NCI-H510A treated with DMSO at 0.1 percent for 48 hours (cell line): ENCODE measurements at places on chromosomes 4 and X.

DNA sequence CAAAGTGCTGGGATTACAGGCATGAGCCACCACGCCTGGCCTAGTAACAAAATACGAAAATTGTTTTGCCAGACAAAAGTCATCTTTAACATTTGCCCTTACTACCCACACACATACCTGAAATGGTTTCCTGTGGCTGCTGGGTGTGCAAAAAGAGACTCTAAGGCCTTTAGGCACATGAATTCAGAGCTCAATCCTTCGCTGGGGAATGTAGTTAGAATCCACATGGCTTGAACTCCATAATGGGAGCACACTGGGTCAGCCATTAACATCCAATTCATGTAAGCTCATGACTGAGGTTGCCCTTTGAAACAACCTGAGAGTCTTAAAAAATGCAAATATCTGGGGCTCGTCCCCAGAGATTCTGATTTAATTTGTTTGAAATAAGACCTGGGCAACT is 87.8 kb downstream of the HPGD start:
- DNase-seq: no peak

- peak; percentile 20 for DNase-seq
These were observed 16.9 kb upstream of the OCIAD1 start for GRCh38 chr4:48813964-48814363.

DNA sequence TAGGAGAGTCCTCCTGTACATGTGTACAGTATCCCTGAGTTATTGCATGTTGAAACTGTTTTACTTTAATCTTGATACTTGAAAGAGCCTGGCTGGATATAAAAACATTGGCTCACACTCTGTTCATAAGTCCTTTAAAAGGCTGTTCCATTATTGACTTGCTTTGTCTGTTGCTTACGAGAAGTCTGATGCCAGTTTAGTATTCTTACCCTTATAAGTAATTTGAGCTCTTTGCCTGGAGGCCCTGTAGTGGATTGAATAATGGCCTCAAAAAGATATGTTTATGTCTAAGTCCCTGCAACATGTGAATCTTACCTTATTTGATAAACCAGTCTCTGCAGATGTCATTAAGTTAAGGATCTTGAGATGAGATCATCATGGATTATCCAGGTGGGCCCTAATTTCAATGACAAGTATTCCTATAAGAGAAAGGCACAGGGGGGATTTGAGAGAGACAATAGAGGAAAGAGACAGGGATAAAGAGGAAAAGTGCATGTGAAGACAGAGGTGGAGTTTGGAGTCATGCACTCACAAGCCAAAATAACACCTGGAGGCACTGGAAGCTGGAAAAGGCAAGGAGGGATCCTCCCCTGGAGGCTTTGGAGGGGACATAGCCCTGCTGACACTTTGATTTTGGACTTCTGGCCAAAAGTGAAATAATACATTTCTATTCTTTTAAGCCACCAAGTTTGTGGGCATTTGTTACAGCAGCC is 98.1 kb downstream of the IRF2 start:
- peak; percentile 17 for DNase-seq

DNA sequence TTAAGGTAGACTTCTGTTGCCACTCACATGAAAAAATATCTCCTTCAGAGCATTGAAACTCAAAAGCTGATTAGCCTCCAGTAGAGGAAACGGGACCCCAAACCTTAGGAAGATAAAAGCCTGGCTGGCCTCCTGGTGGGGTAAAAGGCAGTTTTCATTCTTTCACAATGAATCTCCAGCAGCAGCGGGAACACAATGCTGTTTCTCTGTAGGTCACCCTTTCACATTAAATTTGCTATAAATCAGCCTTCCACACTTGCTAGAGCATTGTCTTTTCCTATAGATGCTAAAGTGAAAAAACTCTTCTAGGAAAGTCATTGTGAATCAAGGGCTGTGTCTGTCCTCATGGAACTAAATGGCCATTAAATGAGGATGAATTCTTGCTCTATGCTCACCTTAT is 207.3 kb upstream of the MAGEB2 start:
- no peak for DNase-seq

DNA sequence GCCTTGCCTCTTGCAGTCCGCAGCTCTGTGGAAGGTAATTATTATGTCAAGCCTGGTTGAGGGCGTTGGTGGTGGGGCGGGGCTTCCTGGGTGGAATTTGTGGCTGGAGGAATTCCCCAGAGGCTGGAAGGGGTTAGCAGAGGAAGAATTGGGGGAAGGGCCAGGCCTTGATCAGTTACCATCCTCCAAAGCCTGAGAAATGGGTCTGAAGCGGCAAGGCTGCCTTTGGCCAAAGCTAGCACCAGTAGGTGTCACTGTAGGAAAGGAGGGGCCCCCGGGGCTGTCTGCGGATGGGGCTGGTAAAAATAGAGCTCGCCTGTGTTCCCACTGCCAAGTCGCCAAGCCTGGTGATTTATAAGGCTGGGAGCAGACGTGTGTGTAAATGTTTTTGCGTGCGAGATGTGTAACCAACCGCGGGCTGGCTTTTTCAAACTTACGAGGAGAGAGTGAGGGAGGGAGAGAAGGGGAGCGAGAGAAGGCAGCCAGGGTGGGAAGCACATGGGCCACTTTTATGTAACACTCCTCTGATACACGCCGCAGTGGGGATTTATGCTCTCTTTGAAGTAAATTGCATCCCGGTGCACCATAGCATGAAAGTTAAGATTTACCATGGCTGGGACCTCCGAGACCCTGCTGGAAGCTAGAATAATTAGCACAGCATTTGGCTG is 367.0 kb downstream of the BCOR start:
- DNase-seq: peak; percentile 49

DNA sequence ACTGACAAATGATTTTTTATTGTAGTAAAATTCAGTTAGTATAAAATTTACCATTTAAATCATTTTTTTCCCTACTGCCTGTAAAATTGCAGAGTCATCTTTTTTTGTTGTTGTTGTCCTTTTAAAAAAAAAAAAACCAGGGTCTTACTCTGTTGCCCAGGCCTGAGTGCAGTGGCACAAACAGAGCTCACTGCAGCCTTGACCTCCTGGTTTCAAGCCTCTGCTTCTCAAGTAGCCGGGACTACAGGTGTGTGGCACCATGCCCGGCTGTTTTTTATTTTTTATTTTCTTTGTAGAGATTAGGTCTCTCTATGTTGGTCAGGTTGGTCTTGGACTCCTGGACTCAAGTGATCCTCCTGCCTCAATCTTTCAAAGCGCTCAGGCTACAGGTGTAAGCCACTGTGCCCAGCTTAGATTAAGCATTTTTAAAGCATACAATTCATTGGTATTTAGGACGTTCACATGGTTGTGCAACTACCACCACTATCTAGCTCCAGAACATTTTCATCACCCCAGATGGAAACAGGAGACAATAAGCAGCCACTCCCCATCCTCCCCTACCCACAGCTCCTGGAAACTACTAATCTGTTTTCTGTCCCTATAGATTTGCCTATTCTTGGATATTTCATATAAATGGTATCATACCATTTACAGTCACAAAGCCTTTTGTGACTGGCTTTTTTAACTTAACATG is 59.7 kb upstream of the PGRMC2 start:
- no peak for DNase-seq

- DNase-seq: no peak
These were observed 189.9 kb downstream of the PTTG2 start for GRCh38 chr4:38149997-38150671.

DNA sequence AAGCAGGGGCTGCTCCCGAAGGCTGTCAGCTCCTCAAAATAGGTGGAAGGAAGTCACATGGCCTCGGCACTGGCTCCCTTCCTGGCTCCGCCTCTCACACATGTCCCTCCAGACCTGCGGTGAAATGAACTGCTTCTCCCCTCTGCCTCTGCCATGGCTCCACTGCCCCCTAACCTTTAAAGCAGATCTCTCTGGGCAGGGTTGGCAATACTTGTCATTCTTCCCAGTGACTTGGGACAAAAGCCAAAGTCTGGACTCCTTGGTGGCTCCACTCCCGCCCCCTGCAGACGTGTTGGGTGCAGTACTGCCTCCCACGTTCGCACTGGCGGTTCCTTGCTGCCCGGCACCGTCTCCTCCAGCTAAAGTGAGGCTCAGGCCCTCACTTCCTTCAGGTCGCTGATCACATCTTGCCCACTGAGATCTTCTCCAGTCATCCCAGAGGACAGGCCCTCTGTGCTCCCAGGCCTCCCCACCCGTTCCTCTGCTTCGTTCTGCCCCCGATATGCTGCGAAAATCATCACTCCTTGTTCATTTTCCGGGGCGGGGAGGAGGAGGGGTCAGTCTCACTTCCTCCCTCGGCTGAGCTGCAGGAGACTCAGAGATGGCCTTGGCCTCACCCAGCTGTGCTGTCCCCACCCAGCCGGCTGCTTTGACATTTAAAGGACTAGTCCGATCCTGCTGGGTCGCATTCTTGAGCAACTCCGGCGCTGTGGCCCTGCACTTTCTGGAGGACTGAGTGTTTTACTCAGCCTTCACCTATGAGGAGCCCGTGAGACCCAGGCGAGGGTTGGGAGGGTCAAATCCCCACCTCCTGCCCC is 97.4 kb downstream of the PHKA2 start:
- DNase-seq: no peak

DNA sequence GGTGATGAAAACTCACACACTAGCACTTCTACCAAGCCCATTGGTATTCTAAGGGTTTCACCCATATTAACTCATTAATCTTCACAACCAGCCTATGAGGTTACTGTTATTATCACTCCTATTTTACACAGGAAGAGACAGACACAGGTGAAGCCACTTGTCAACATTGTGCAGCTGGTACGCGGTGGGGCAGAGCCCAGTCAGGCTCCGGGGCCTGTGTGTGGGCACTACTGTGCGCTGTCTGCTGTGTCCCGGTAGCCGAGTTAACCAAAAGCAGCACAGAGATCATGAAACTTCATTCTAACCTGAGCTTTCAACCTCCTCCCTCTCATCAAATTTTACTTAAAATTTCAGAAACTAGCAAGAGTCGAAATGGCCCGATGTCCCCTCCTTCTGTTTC is 111.3 kb downstream of the PHKA2 start:
- DNase-seq: no peak

DNA sequence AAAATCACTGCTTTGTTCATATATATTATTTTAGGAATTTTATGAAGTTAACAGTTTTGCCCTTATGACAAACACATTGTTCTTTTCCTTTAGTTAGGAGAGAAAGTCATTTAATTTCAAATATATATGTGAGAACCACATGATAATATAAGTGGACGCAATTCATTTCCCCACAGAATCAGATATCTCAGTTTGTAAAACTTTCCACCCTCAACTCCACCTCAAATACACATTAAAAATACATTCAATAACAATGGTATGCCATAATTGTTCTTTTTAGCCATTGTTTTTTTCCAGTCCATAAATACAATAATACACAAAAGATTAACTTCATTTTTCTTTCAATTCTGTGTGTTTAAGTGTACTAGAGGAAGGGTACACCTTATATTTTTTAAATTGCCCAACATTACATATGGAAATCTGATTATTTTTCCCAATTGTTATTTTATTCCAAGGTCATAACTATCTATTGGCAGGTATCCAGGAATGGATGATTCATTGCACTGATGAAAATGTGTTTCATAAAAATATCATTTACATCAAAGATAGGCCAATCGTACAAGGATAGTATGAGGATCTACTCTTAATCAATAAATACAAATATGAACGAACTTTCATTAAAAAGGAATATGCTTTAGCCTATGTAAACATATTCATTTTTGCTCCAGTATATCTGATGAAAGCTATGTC is 125.0 kb downstream of the PPP3CA start:
- DNase-seq: no peak

DNA sequence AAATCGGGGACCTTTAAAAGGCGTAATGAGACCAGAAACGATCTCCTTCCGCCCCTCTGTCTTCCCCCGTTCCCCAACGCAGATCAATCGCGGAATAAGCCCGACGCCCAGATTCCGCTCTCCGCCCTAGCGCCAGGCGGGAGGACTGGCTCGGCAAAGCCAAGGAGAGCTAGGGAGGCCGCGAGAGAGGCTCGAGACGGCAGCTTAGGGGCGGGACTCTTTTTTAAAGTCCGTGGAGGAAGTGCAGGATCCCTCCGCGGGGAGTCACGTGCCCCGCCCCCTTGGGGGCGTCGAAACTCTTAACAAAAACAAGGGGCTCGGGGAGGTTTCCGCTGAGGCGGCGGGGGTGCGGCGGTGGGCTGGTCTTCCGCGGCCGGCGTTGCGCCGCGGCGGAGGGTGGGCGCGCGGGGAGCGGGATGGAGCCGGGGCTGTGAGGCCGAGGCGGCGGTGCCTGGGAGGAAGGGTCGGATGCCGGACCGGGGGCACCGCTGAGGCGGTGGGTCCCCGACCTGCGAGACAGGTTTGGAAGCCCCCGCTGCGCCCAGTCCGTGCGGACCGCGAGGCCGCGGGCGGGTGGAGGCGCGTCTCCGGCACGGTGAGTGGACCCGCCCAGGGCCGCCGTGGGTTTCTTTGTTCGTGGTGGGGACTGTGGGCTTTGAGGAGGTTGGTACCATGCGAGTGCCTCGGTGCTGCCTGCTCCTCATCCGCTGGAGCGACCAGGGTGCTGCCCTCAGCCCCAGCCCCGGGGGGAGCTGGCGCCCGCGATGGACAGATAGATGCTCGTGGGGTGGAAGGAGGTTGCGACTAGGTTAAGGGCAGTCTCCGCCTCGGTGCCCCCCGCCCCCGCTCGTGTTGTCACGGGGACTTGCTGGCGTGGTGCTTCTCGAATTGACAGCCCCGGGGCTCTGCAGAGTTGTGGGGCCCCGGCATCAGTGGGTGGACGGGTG is at the start of gene CCNG2:
Gene CCNG2, plus strand, starts transcription at position 296 of the 947 bp plus-strand sequence. CDS start 1,326 bp downstream, outside the sequence.
- peak; percentile 95 for DNase-seq

- no peak for DNase-seq
These were observed 516.8 kb upstream of the SPANXN1 start for GRCh38 chrX:144730471-144730870.

DNA sequence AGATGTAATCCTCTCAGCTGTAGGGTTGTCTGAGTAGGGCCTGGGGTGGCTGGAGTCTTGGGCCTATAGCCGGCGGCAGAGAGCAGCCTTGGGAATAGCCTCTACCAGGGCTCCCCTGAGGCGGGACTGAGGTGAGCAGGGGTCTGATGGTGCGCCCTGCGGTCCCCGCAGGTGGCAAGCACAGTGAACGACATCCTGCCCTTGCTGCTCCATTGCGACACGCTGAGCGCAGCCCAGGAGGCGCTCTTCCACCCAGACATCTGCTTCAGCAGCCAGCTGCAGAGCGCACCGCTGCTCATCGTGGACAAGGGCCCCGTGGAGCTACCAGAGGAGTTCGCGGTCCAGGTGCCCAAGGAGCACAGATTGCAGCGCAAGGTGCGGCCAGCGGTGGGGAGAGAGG is 317.0 kb downstream of the ADGRL3 start:
- DNase-seq: no peak
